GM20000 (cell line): ENCODE measurements at places on chromosomes 5 and 9.

DNA sequence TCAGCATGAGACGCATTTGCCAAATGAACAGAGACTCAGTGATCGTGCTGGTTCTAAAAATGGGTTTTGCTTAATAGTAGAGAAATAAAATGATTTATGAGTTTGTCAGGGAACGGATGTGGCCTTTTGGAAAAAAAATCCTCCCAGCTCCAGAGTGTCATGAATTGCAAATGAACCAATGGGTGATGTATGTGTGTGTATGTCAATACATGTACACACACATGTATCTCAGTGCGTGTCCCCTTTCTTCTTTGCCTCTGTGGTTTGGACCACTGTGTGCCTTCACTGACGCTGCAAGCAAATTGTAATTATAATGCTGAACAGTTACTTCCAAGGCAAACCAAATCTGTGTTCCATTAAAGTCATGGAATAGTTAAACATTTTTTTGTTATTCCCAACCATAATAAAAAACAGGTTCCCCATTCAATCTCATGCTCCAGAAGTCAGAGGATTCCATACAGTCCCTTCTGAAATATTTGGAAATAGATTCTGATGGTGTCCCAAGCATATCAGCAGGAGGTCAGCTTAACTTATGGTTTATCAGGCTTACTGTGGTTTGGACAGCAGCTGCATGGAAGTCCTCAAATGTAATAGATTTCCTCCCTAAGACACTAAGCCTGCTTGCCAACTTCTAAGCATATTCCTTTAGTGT lies 630.5 kb downstream of the ACTL7B start:
- DNase-seq = no peak

DNA sequence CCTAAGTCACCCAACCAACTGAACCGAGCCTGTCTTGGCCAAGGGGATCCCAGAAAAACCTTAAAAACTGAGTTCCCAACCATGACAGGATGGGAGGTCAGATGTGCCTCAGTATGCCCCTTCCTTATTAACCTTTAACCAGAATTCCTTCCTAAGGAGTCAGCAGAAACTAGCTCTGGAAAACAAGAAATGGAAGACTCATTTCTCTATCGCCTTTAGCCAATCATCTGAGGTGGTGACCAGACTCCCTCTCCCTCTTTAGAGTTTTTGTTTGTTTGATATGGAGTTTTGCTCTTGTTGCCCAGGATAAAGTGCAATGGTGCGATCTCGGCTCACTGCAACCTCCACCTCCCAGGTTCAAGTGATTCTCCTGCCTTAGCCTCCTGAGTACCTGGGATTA lies 37.5 kb downstream of the SLC28A3 start:
- no peak for DNase-seq

DNA sequence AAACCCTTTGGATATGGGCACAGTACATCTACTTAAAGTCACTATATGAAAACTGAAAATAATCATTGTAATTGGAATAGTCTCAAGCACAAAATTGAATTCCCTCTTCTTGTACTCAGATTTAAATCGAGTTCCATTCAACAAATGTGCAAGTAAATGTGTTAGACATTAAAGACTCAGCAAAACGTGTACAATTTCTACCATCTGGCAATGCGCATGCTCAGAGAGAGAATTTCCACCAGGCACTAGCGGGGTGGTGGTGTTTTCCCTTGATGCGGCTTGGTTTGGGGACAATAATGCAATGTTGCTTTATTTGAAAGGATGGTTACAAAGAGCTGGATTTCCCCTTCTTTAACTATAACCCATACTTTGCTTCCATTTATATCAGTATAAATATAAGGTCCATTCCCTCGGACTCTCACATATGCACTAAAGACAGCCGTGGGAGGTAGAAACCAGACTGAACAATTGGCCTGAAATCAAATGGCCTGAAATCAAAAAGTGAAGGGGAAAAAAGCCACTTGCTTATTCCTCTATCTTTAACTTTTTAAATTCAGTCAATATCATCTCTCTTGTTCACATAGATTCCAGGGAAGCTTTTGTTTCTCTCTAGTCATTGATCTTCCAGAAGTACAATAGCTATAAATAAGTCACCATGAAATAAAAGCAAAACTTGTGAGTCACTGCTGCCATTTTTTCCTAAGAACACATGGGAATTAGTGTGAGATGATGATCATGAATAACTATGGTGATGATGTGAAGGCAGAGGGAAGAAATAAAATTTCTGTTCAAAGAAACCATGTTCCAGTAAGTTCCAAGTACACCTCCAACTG lies 59.2 kb downstream of the ADAMTS12 start:
- DNase-seq = no peak

DNA sequence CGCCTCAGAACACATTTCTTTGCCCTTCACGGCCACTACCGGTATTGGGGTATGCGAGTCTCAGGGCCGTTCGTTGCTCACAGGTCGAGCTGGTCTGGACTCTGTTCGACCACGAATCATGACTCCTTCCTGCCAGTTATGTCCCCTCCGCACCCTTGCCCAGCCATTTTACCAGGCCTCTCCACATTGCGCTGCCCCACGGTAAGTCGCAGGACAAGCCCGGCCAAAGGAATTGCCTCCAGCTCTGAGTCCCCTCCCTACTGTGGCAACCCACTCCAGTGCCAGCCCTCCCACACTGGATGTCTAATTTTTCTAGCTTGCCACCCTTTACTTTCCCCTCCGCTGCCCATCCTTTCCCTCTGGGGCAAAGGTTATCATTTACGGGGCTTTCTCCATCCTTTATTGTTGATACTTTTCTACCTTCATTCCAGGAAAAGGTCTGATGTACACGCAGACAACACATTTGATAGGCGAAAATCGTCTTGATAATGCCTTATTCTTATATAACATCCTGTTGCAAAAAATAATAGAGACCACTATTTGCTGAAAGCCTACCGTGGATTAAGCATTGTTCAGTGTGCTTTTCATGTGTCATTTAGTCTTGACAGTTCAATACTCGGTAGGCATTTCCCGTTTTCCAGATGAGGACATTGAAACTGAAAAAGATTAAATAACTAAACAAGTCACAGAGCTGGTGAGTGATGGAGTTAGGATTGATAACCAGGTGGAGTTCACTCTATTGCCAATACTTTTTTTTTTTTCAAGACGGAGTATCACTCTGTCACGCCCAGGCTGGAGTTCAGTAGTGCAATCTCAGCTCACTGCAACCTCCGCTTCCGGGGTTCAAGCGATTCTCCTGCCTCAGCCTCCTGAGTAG lies 958 bp upstream of the HSPA5 start:
- DNase-seq = no peak

GRCh38 chr5:72709341-72709740 lies 107.1 kb upstream of the TNPO1 start:
- no peak for DNase-seq

DNA sequence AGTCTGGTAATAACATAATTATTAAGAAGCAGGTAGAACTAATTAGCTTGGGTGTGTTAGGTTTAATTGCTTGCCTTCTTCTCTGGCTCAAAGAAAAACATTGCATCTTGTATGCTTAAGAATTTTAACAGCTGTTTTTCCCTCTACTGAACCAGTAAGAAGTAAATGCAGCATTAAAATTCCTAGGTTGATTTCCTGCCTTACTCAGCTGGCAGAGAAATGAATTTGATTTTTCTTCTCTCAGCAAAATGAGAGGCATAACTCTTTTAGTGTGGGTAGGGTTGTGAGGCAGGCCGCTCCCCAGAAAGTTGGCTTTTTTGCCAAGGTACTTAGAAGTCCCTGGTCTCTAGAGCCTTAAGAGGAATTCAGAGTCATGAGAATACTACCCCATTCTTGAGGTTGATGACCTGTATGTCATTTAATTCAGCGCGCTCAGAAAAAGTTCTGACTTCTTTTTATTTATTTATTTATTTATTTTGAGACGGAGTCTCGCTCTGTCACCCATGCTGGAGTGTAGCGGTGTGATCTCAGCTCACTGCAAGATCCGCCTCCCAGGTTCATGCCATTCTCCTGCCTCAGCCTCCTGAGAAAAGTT lies 302.6 kb downstream of the ARHGEF28 start:
- DNase-seq = no peak

GRCh38 chr5:38093855-38094254 lies 164.5 kb upstream of the EGFLAM start:
- DNase-seq = no peak

DNA sequence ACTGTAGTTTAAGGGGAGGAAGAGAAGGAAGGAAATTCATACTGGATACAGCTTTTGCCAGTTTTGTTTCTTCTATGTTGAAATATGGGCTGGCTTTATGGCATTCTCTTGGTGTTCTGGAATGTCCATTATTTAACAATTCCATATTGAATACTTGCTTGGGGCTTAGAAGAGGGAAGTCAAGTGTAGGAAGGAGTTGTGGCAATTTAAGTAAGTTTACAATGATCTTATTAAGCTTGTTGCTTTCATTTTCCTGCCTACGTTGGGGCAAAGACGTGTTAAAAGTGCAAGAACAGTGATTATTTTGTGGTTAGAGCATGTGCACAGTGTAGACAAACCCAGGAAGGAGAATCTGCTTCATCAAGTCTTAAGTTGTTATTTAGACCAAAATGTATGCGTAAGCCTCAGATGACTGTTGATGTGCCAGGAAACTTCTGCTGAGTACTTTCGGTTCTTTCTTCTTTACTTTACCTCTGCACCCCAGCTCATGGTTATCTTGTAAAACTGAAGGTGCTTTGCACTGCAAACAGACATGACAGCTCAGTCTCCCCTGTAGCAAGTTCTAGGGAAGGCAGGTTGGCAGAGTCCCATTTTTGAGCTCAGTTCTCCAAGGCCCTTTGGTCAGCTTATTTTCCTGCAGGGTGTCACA lies 75.8 kb downstream of the F2RL2 start:
- peak; percentile 70 for DNase-seq

DNA sequence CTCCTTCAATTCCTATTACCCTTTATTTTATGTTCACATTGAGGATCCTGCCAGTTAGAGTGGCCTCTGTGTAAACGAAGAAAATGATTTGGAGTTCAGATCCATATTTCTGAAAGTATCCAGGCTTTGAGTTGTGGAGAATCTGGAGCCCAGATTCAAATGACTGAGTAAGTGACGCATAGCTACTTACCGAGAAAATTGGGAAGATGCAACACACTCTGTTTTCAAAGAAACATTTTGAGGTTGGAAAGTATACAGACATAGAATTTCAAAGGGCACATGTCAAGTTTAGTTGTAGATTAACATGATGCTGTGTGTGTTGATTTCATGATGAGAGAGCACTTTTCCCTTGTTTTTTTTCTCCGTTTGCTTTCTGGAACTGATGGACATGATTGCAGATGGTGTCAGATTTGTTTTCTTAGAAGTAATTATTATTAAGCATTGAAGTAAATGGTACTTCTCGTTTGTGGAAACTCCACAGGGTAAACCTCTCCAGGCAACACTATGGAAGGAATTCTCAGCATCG lies 148.1 kb downstream of the KDM4C start:
- no peak for DNase-seq

DNA sequence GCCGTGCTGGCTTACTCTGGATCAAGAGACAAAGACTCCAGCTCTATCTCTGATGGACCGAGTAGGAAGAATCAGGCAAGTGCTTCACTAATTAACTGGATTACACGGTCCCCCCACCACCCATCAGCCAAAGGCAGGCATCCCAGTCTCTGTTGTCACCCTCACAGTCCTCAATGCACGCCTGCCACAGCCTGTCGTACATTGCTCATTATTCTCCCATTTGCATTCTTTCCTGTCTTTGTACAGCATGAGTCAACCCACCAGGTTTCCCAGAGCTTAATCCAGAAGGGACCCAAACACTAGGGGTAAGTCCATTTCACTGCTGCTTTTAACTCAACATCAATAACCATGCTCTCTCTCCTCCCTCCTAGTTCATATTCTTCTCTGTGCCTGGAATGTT lies 44.4 kb downstream of the PCA3 start:
- DNase-seq = no peak

DNA sequence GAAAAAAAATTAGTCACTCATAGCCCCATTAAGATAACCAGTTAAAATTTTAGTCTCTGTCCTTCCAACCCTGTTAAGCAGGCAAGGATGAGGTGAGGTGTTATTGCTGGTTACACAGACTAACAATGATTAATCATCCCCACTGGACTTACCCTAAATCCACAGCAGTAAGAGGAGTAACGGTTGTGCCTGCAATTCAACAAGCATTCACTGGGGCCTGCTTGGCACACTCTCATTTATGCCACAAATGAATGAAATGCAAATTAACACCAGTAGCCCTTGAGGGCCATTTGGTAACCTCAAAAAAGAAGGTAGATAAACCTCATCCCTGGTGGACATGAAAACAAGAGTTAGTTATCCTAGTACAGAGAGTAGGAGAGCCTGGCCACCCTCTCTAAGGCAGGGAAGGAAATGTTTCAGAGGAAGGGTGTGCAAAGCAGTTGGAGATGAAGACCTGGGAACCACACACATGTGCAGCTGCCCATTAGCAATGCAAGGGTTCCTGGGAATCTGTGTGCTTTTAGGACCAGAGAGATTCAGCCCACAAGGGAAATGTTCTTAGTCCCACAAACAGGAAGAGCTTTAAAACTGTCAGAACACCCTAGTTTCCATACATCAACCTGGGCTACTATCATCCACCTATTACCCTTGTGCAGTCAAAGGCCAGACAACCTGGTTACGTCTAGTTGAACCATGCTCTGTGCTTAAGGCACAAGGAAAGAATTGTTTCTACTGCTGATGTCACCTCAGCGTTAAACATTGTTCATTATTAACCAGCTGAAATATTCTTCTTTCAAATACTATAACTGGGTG lies 7.7 kb downstream of the LHFPL2 start:
- DNase-seq = no peak

DNA sequence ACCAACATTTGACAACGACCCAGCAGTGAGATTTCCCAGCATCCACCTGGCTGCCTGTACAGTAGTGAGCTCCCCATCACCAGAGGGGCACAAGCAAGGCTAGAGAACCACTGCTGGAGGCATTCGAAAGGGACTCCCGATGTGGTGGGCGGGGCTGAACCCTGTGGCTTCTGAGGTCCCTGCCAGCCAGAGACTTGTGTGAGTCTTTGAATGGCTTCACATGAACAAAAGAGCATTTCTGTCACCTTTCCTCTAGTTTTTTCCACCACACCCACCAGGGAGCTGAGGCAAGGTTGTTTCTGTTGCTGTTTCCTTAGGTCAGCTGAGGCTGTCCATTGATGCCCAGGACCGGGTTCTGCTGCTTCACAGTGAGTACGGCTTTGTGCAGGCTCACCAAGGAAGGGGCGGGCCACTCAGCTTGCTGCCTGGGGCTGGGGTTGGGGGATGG lies 15.7 kb downstream of the RGS3 start:
- DNase-seq = no peak

DNA sequence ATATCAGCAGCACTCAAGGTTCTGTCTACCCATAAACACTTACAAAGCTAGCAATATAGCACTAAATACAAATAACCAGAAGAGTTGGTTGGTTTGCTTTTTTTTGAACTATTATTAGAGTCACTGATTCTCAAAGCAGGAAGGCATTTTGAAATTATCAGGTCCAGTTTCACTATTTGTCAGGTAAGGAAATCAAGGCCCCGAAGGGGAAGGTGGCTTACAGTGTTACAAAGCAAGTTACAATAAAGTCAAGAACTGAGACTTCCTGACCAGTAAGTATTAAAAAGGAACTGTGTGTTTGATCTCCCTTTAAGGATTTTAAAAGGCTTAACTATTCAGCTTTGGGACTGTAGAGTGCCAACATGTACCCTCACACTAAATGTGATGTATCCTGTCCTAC lies 10.8 kb downstream of the C5orf15 start:
- peak; percentile 51 for DNase-seq

GRCh38 chr5:116032094-116032517 lies at the start of gene ARL14EPL:
ARL14EPL (plus strand) TSS chr5:116032472; CDS start chr5:116051466, 18,994 bp downstream.
- peak; percentile 32 for DNase-seq
